ENCODE measurements at places on chromosomes 3 and 15.

- no peaks in the 10 kb centered on the region for H3K27me3 ChIP-seq
- DNase-seq: no peak
- no peak overlapping the region for H3K27ac ChIP-seq
- H3K4me1 ChIP-seq: no peaks in the 10 kb centered on the region
Measured at GRCh38 chr3:141129541-141130011, 78.4 kb downstream of the SPSB4 start.

- H3K27me3 ChIP-seq: no peaks in the 10 kb centered on the region
- no peak for DNase-seq
- H3K36me3 ChIP-seq: no peaks in the 10 kb centered on the region
- no peaks in the 10 kb centered on the region for H3K4me1 ChIP-seq
- H3K27ac ChIP-seq: no peak overlapping the region
Measured at GRCh38 chr3:140472306-140473020, 205.4 kb upstream of the TRIM42 start.

GRCh38 chr3:141129049-141129448 is 77.9 kb downstream of the SPSB4 start:
- no peaks in the 10 kb centered on the region for H3K27me3 ChIP-seq
- H3K36me3 ChIP-seq: no peaks in the 10 kb centered on the region
- no peaks in the 10 kb centered on the region for H3K4me1 ChIP-seq
- no peak for DNase-seq

DNA sequence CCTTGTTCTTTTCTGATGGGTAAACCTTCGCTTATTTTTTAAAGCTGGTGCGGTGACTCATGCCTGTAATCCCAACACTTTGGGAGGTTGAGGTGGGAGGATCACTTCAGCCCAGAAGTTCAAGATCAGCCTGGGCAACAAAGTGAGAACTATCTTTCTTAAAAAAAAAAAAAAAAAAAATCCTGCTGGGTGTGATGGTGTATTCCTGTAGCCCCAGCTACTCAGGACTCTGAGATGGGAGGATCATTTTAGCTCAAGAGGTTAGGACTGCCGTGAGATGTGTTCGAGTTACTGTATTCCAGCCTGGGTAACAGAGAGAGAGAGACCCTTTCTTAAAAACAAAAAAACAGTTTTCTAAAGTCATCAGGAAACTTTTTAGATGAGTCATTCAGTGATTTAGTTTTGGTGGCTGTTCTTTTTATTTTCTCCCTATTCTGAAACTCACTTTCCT is 37.7 kb downstream of the SLMAP start:
- H3K36me3 ChIP-seq: no peaks in the 10 kb centered on the region
- no peak overlapping the region for H3K4me3 ChIP-seq
- peaks cover 36% of the 10 kb centered on the region for H3K4me1 ChIP-seq
- DNase-seq: no peak

GRCh38 chr3:71441217-71441924 is 142.2 kb downstream of the FOXP1 start:
- no peak overlapping the region for H3K4me3 ChIP-seq
- H3K36me3 ChIP-seq: no peaks in the 10 kb centered on the region
- H3K27ac ChIP-seq: peak overlapping the region; percentile 93
- DNase-seq: no peak

DNA sequence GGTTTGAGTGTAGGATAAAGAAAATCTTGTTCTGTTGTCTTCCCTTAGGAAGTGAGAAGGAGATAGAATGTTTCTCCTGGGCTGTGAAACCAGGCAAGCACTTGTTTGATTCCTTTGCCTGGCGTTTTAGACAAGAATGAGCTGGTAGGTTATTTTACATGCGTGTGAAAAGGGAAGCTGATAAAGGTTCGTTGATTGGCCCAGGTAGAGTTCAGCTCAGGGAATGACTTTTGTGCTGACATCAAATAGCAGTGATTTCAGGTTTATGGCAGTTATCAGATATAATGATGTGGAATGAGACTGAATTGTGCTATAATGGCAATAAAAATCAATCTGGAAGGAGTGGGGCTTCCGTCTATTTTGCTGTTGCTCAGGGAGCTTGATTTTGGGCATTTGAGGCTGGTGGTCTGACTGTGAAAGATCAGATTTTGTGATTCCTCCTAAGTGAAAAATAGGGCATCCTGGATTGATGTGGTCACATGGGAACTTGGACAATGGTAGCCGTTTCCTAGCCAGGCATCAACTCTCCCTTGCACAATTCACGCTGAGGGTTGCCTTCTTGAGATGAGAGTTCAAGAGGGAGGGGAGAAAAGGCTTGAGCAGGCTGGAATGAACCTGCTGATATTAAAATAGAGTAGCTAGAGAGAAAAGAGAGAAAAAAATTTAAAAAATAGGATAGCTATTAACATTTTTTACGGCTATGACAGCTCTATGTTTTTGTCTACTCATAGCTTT is 388.9 kb downstream of the EDEM1 start:
- H3K27ac ChIP-seq: no peak overlapping the region
- no peak for DNase-seq
- no peaks in the 10 kb centered on the region for H3K36me3 ChIP-seq
- H3K27me3 ChIP-seq: no peaks in the 10 kb centered on the region
- peaks cover 25% of the 10 kb centered on the region for H3K4me1 ChIP-seq

Measured in CD14-positive monocyte (primary cell).